Kidney glomerular epithelial cell (primary cell): ENCODE measurements at places on chromosomes 7 and 10.
A peak's percentile ranks its signal among the peaks of the same experiment; 100 is the strongest.

GRCh38 chr7:156115582-156115981, 303.3 kb upstream of the SHH start:
- no peak for DNase-seq

GRCh38 chr7:69739190-69739589, 140.9 kb downstream of the AUTS2 start:
- DNase-seq, result no peak

DNA sequence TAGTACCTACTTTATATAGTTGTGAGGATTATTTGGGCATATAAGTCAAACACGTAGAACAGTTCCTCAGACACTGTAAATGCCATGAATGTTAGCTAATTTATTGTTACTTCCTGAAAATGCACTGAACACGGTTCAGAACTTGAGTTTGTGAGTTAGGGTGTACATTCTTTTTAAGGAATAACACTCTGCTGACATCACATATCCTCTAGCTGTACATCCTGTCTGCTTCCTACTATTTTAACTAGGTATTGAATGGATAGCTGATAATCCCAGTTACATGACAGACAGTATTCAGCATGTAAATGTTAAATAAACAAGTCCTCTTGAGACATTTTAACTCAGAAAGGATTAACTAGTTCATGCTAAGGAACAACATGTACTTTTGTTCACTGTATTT, 16.0 kb downstream of the SAMD8 start:
- DNase-seq, result no peak

DNA sequence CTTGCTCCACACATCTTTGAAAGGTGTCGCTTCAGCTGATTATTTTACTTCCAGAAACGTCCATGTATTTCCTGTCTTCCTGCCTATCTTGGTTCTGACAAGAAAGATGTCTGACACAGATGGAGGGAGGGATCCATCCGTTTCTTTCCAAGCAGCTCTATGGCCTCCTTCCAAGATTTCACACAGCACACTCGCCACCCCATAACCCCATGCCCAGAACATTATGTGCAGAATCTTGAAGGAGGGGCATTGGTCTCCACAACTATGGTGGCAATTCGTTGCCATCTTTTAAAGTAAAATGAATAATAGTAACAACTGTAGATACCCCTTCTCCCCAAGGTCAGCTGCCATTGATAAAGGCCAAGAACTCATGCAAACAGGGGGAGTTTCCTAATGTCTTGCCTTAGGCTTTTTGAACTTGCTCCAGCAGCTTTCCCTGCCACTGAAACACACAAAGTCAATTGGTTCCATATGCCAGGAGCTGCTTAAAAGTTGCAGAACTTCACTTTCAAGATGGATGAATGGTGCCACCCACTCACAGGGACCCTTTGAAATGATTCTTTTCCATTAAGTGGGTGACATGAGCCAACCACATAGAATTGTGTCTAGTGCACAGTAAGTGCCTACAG, 60.0 kb downstream of the VSTM4 start:
- no peak for DNase-seq

DNA sequence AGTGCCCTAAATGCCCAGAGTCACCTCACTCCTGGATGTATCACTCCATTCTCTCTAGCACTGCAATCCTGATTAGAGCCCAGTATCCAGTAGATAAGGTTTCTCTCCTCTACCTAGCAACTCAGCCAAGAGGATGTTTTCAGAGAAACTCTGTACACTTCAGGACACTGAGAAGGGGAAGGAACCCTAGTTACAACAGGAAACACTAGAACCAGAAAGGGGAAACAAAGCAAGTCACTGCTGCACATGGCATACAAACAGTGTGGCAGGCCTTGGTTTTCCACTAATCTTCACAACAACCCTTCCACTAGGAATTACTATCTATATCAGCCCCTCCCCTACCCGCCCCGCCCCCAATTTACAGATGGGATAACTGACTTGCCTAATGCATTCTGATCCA, 1.6 kb downstream of the FAM204A start:
- DNase-seq, result no peak

GRCh38 chr10:50027195-50027594, 39.0 kb downstream of the AGAP6 start:
- no peak for DNase-seq

- peak; percentile 13 for DNase-seq
Observed at GRCh38 chr7:138666385-138666784, 34.8 kb downstream of the SVOPL start.

DNA sequence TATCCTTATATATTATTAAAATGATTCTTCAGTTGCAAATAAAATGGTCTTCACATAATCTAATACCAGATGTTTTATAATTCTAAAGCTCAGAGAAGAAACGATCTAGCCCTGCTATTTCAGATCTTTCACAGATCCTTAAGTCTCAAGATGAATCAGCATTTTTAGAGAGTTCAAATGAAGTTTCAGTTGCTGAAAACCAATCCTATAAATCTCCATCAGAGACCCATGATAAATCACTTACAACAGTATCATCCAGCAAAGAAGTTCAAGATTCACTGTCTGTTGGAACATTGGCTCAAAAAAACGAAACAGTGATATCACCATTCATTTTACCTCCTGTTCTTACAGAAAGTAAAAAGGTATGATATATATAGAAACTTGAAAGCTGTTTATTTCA, 137.0 kb downstream of the CCDC7 start:
- DNase-seq, result no peak

DNA sequence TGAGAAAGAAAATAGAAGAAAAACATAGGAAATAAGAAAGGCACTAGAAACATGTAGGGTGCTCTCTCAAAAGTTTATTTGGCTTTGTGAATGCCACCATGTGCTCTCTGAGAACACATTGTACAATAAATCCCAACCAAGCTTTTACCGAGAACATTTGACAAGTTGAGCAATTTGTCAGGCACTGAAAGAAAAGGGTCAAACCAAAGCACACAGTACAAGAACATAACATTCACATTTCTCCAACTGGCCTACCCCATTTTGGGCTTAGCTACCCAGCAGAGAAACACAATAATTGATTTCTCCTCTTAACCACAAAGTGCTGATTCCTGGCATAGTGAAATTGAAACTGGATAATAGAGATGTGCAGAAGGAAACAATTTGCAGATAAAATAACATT, 69.2 kb upstream of the SLC39A12 start:
- no peak for DNase-seq

DNA sequence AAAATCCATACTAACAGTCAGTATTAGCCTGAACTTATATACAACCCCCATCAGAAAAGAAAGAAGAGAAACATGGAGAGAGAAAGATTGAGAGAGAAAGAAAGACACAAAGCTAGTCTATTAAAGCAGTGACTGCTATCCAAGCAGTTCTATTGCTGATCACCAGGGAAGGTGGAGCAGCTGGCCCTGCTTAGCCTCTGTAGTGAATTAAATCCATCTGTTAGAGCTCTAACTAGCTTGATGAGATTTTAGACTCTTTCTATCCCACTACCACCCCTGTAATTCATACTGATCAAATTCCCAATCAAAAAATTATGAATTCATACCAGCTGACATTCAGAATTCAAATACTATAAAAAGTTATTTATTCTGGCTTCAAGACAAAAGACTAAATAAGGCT, 486.0 kb upstream of the LRRN3 start:
- DNase-seq, result no peak

GRCh38 chr7:272108-272615, 17.8 kb upstream of the FOXL3 start:
- no peak for DNase-seq

GRCh38 chr10:79101560-79102497, 33.1 kb downstream of the ZMIZ1 start:
- peak; percentile 63 for DNase-seq

DNA sequence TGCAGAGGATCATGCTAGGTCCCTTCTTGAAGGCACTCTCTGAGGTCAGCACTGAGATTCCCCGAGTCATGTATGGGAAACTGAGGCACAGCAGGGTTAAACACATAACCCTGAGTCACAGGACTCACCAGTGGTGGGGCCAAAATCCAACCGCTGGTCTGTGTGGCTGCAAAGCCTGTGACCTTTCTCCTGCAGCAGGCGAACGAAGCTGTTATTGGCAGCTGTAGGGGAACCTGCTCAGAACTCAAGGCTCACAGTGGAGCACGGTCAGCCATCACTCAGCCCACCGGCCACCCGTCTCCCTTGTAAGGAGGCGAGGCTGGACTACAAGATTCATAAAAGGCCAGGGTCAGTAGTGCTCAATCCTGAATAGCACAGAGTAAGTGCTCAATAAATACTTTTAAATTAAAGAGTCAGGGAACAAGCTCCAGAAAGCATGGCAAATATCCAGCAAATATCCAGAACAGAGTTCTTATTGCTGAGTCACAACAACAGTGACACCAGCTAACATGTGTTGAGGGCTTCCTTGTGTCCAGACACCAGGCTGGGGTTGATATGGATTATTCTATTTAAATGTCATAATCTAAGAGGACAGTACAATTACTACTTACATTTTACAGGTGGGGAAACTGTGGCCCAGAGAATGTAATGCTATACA, 34.9 kb downstream of the CHST15 start:
- no peak for DNase-seq

DNA sequence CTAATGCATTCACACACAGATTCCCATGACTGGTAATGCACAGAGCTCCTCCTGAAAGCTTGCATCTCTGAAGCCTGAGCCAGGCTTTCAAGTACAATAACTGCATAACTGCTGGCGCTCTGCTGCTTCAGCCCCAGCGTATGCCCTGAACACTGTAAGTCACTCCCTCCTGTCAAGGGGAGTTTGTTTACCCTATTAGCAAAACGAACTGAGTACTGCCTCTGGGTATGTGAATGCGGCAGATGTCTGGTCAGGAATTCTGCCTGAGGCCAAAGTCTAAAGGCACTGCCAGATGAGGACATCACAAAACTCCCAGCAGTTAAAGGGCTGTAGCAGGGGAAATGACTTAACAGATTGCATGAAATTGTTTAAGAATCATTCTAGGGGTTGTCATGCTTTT, 97.7 kb downstream of the NRCAM start:
- peak; percentile 81 for DNase-seq

- no peak for DNase-seq
Observed at GRCh38 chr7:36474283-36475010, 84.8 kb downstream of the ANLN start.

- peak; percentile 14 for DNase-seq
Observed at GRCh38 chr10:101444058-101444898, 90.3 kb downstream of the BTRC start.

- DNase-seq, result no peak
Observed at GRCh38 chr10:74486659-74487058, 335.6 kb downstream of the ADK start.

- DNase-seq, result peak; percentile 31
Observed at GRCh38 chr10:43214071-43214955, 52.6 kb downstream of the RASGEF1A start.

DNA sequence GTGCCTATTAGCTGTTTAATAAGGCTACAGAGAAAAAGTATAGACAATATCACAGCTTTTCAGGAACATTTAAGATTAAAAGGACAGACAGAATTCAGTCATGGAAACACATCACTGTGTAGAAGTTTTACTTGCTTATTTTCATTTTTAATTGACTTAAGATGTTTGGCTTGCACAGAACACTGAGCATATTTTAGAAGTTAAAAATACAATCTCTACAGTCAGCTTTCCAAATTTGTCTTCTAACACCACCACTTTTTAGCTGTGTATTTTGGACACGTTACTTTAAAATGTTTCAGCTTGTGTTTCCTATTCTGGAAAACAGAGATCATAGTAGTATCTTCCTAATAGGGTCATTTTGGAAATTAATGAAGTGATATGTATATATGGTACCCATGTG, 11.8 kb downstream of the CFAP69 start:
- no peak for DNase-seq

DNA sequence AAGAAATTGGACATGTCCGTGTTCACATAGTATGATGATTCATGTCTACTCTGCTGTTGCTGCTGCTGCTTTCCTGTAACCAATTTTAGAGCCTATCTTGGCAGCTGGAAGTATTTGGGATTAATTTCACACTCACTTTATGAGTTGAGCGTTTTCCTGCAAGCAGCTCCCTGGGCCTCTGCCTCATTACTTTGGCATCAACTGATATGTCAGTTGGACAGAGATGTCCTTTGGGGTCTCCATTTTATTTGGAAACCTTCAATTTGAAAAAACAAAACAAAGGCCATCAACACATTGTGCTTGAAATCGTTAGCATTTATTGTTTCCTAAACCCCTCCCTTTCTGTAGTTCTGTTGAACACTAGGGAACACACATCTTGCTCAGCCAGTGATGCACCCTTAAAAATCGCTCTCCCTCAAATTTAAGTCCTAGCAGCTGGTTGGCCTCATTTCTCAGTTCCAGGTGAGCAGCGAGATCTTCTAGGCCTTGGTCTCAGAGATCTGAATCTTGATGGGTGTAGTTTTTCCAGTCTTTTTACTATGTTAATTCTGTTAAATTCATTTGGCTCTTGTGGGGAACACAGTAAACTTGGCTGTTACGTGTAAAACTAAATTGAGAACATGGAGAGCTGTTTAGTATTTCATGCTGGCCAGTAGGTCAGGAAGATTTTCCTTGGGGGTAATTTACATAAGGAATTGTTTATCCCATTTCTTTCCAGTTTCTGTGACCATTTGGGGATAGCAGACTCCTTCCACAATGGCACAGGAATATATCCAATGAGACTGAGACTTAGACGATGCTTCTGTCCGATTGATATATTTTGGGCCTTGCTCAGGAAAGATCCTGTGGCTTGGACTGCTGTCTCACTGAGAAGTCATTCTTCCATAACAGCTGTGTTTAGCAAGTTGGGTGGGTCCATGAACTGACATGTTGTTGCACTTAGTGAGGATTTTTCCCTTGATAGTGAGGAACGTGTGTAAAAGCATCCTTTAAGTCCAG, 371.6 kb downstream of the BBS9 start:
- no peak for DNase-seq

- DNase-seq, result no peak
Observed at GRCh38 chr7:82036146-82036886, 266.5 kb upstream of the HGF start.

DNA sequence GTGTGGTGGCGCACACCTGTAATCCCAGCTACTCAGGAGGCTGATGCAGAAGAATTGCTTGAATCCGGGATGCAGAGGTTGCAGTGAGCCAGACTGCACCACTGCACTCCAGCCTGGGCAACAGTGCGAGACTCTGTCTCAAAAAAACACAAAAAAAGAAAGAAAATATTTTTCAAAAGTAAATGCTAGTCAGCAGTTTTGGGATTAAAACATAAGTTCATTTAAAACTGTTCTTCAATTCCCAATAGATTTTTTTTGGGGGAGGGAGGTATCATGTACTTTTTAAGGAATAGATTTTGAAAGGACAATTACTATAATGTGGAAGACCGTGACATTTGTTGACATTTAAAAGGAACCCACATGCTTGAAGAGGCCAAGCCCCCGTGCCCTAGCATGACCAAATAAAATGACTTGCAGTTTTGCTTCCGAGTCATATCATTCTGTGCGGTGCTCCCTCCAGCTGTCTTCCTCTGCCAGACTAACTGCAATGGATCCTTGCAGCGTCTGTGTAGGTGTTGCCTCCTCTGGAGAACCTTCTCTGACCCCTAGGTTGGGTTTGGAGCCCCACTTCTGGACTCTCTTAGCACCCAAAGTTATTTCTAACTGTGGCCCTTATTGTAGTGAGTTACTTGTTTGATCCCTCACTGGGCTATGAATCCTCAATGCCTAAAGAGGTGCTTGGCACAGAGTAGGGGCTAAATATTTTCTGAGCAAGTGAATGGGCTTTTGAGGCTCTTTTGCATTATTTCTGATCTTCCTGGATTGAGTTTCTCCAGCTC, 17.4 kb upstream of the HPS1 start:
- no peak for DNase-seq
